ENCODE measurements at places on chromosomes 4 and X.

DNA sequence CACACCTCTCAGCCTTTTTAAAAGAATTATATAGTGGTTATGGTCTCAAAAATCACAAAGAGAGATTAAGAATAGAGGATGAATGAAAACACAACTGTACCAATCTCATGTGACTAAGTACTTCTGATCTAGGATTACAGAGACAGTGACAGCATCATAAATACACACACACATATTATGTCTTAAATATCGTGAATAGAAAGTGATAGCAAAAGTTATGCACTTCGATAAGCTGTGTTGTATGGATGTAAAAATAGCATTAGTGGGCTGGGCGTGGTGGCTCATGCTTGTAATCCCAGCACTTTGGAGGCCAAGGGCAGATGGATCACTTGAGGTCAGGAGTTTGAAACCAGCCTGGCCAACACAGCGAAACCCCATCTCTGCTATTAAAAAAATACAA, 25.0 kb downstream of the GYPA start:
- no peak for DNase-seq

DNA sequence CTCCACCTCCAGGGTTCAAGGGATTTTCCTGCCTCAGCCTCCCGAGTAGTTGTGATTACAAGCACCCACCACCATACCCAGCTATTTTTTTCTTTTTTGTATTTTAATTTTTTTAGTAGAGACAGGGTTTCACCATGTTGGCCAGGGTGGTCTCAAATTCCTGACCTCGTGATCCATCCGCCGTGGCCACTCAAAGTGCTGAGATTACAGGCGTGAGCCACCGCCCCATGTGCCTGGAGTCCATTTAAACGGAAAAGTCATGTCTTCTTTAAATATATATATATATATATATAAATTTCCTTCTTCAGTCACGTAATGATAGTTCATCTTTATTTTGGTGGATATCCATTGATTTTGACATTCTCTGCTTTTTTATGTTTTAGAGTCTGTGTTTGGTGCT, 264.0 kb upstream of the PITX2 start:
- DNase-seq, result no peak

- DNase-seq, result no peak
Observed at GRCh38 chrX:136889269-136889668, 8.7 kb upstream of the RBMX start.

DNA sequence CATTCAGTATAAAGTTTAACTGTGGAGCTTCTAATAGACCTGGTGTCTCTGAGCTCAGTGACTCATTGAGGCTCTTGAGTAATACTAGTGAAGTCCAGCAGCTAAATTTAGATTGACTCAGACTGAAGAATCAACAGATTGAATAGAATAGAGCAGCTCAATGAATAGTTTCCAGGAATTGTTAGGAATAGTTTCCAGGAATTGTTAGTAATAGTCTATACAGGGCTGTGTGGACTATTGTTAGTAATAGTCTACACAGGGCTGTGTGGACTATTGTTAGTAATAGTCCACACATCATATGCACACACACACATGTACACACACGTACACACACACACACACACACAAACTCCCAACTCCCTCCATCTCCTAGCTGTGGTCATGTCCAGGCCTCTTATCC, 3.0 kb downstream of the GIMD1 start:
- DNase-seq, result no peak

DNA sequence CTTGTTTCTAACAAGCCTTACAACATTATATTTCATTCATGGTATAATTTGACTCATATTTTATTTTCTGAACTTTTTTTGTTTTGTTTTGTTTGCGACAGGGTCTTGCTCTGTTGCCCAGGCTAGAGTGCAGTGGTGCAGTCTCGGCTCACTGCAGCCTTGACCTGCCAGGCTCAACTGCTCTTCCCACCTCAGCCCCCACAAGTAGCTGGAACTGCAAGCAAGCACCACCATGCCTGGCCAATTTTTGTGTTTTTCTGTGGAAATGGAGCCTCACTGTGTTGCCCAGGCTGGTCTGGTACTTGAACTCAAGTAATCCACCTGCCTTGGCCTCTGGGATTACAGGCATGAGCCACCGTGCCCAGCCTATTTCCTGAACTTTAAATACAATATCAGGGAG, 42.5 kb downstream of the GRID2 start:
- DNase-seq, result no peak

DNA sequence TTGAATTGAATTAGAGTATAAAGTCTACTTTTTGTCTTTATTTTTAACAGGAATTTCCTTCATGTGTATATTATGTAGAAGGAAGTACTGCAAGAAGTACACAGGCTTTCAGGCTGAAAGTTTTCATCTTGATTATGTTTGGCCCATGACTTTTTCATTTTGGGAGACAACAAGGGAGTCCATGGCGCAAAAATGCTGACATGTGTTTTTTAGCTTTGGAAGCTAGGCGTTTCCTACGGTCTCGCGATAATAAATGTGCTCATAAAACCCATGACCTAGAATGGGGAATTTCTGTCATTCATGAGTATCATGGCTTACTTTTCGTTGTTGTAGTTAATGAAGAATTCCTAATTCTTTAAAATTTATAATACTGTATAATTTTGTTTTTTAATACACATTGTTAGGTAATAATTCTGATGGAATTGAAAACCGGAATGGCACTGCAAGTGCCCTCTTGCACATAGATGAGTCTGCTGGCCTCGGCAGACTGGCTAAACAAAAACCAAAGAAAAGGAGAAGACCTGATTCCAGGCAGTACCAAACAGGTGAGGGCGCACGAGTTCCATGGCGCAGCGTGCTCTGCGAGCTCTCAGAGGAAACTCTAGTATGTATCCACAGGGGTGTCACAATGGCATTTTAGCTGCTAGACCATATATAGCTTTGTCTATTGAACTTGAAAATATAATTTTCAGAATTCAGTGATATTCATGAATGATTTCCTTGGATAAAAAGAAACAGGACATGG, 59.1 kb downstream of the ZFX start:
- DNase-seq, result no peak

- DNase-seq, result no peak
Observed at GRCh38 chrX:113269203-113269602, 428.6 kb upstream of the AMOT start.

DNA sequence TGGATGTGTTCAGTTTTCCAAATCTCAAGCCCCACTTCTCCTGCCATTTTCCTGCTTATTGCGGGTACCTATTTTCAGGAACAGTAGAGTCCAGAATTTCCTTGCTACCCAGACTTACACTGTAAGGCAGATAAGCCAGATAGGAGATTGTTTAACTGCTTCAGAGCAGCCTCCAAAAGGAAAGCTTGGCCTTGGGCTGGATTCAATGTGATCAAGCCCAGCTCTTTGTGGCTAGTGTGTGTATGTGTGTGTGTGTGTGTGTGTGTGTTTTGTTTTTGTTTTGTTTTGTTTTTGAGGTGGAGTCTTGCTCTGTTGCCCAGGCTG, 34.0 kb downstream of the RNF175 start:
- DNase-seq, result no peak

- DNase-seq, result no peak
Observed at GRCh38 chrX:15653961-15654360, 10.6 kb downstream of the CLTRN start.

DNA sequence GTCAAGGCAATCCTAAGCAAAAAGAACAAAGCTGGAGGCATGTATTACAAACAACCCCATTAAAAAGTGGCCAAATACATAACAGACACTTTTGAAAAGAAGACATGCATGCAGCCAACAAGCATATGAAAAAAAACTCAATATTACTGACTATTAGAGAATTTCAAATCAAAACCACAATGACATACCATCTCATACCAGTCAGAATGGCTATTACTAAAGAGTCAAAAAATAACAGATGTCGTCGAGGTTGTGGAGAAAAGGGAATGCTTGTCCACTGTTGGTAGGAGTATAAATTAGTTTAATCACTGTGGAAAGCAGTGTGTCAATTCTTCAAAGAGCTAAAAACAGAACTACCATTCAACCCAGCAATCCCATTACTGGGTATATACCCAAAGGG, 604.6 kb upstream of the GRIA3 start:
- DNase-seq, result no peak

- DNase-seq, result no peak
Observed at GRCh38 chrX:155434906-155435743, 23.3 kb downstream of the F8A3 start.

- no peak for DNase-seq
Observed at GRCh38 chrX:12961196-12961718, 13.7 kb upstream of the TMSB4X start.

GRCh38 chrX:15948318-15948660, 93.7 kb upstream of the AP1S2 start:
- no peak for DNase-seq

- DNase-seq, result no peak
Observed at GRCh38 chrX:39519566-39520301, 578.0 kb downstream of the BCOR start.
